SJCRH30 (cell line): ENCODE measurements at places on chromosomes 12 and 14. TPM values are rescaled to one million over a fixed set of nuclear protein-coding genes. Genes with fewer than 3 reads are reported as not detected.

ANO2 gene
- total RNA-seq = 2.2 and 2.3 TPM in 2 replicates

GRCh38 chr14:58078068-58078467 is 73.9 kb downstream of the ARMH4 start:
- peak; percentile 48 for DNase-seq
- peaks cover 16% of the 10 kb centered on the region for H3K4me1 ChIP-seq
- H3K4me3 ChIP-seq = no peak overlapping the region
- no peaks in the 10 kb centered on the region for H3K27me3 ChIP-seq
- peak overlapping the region; percentile 54 for H3K27ac ChIP-seq
- H3K36me3 ChIP-seq = no peaks in the 10 kb centered on the region

NPFF gene
- 0.43 TPM in 1 of 2 replicates, not detected in the other for total RNA-seq

ASB2 gene
- total RNA-seq = 2.3 and 2.4 TPM in 2 replicates

DNA sequence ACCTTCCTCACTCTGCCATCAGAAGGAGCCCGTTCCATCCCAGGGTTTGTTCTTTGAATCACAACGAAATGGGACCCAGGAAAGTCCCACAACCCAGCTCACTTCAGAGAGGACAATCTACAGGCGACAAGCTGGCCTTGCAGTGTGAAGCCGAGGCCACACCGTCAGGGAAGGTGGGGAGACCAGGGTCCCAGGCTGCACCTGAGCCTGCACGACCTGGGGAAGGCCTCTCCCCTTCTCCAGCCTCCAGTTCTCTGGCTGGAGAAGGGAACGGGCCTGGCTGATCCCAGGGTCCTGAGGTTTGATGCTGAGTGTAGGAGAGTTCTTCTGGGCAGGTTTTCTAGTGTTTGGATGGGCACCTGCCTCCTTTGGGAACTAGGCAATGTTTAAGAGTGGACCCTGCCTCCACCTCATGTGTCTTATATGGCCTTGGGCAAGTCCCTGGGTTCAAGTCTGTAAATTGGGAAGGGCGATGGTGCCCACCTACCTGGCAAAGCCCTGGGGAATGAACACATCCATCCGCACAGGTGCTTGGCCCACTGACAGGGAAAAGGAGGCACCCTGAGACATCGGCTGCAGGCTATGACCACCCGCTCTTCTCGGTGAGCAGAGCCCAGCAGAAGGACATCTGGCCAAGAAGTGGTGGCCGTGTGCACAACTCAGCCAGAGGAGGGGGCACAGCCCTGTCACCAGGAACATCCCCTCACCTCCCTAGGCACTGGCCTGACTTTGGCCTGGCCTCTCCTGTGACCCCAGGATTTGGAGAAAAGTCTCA is 77.9 kb upstream of the BCL11B start:
- peak overlapping the region; percentile 17 for H3K27ac ChIP-seq
- H3K4me1 ChIP-seq = peaks cover 37% of the 10 kb centered on the region
- no peak for DNase-seq
- H3K36me3 ChIP-seq = no peaks in the 10 kb centered on the region
- no peaks in the 10 kb centered on the region; the same call in 1 of the 2 replicates for H3K27me3 ChIP-seq
- H3K4me3 ChIP-seq = no peak overlapping the region

ULK1 gene
- 7.2 and 7.6 TPM in 2 replicates for total RNA-seq

GPR84 gene
- total RNA-seq = not detected in 2 replicates

DNA sequence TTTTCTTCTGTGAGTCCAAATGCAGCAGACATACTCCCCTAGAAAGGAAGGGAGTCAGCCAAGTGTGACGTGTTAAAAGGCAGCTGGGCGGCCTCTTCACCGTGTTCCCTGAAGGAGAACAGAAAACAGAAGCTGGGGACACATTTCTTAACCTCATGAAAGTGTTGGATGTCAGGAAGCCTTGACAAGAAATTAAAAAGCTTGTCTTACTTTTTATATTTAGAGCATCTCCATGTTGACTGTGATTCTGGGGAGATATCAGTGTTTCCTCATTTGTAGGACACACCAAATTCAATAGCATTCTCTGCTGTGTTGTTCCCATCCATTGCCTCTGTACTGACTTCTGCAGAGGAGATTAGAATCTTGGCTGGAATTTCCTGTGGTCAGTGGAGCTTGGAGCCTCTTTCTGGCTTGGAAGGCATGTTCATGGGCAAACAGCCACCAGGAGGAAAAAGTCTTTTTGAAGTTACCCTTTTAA is 93.7 kb downstream of the RMST start:
- H3K4me3 ChIP-seq = peak overlapping the region; percentile 44
- H3K27ac ChIP-seq = peak overlapping the region; percentile 77
- no peaks in the 10 kb centered on the region for H3K27me3 ChIP-seq

DNA sequence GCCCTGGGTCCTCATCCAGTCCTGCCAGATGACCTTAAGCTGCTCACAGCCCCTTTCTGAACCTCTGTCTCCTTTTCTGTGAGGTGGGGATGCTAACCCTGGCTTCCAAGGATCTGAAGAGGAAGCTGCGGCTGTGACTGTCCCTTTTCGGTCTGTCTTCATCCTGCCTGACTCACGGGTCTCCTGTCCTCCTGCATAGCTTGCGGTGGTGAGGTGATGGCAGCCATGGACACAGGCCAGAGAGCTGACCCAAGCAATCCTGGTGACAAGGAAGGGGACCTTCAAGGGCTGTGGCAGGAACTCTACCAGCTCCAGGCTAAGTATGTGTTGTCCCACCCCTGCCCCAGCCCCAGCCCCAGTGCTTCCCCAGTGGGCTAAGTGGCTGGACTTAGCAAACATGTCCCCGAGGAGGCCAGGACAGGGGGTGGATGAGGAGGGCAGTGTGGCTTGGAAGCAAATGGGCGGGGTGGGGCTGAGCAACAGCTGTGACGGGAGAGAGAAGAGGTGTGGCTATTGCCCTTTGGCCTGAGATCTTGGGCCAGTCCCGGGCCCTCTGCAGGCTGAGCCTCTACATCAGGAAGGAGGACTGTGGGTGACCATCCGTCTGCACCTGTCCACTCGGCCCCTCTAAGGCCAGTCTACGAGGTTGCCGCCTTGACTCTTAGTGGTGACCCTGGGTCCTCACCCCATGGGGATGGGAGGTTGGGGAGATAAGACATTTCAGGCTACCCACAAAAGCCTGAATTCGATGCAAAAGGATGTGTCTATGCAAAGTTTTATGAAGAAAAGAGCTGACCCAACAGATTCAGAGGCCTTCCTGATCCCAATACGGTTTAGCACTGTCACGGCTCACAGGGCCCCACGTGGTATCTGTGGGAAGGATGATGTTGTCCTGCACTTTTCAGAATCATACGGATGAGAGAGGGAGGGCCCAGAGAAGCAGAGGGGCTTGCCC is 1.1 kb downstream of the CCDC197 start:
- no peaks in the 10 kb centered on the region for H3K27me3 ChIP-seq
- H3K27ac ChIP-seq = no peak overlapping the region
- H3K36me3 ChIP-seq = no peaks in the 10 kb centered on the region
- peak; percentile 38 for DNase-seq
- peaks cover 12% of the 10 kb centered on the region for H3K4me1 ChIP-seq

GPX2 gene
- not detected in 2 replicates for total RNA-seq

GLT8D2 gene
- total RNA-seq = 16.7 and 17.9 TPM in 2 replicates

PPM1H gene
- 4.1 and 4.3 TPM in 2 replicates for total RNA-seq

CRACR2A gene
- total RNA-seq = 14.3 and 16.1 TPM in 2 replicates

DNA sequence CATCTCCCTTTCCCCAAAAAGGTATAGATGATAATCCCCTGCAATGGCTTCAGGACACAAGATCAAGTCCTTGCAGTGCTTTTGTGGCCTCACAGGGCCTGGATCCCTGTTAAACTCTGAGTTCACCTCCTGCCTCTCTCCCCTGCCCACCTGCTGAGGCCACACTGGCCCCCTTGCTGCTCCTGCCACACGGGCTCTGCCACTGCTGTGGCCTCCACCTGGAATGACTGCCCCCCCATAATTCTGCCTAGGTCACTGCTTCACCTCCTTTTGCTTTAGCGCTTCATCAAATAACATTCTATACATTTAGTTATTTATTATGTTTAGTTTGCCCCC is 653 bp upstream of the IFI27 start:
- H3K27me3 ChIP-seq = no peaks in the 10 kb centered on the region; the same call in 1 of the 2 replicates
- no peaks in the 10 kb centered on the region for H3K36me3 ChIP-seq
- no peak overlapping the region for H3K4me3 ChIP-seq
- no peak overlapping the region for H3K27ac ChIP-seq
- no peak for DNase-seq

DNA sequence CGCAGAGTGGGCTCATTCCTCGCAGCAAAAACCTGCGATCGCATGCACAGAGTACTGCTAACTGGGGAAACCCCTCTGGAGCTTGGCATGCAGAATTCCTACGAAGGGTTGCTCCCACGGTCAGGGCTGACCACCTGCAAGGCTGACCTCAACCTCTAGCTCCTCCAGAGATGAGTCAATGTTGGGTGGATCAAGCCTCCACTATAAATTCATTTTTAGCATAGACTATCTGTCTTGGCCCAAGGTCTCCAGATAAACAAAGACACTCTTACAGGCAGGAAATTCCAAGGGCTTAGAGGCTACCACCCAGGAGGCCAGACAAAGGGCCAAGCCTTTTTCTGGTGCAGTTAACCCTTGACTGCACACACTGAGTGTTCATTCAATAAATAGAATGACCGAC is 296.5 kb downstream of the TMEM132D start:
- H3K4me1 ChIP-seq = peaks cover 33% of the 10 kb centered on the region
- peak; percentile 71 for DNase-seq
- H3K27ac ChIP-seq = peak overlapping the region; percentile 55; the same call in 1 of the 2 replicates
- H3K36me3 ChIP-seq = no peaks in the 10 kb centered on the region
- no peaks in the 10 kb centered on the region for H3K27me3 ChIP-seq

DNA sequence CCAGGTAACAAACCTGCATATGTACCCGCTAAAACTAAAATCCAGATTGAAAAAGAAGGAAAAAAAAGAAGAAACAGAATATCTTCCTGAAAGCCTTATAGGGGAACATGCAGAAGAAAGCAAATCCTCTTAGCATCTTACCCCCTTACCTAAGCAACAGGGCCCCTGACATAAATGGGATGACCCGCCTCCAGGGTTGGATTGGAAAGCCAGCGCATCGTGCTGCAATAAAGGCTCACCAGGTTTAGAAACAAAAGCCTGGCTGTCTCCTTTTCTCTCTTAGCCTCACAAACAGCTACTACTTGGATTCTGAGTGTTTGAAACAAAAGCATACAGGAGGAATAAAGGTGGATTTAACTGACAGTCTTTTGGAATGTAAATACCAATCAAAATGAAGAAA is 13.8 kb upstream of the ADCK1 start:
- H3K36me3 ChIP-seq = no peaks in the 10 kb centered on the region
- H3K27me3 ChIP-seq = no peaks in the 10 kb centered on the region
- no peaks in the 10 kb centered on the region for H3K4me1 ChIP-seq
- no peak overlapping the region for H3K4me3 ChIP-seq
- H3K27ac ChIP-seq = no peak overlapping the region
- no peak for DNase-seq

DNA sequence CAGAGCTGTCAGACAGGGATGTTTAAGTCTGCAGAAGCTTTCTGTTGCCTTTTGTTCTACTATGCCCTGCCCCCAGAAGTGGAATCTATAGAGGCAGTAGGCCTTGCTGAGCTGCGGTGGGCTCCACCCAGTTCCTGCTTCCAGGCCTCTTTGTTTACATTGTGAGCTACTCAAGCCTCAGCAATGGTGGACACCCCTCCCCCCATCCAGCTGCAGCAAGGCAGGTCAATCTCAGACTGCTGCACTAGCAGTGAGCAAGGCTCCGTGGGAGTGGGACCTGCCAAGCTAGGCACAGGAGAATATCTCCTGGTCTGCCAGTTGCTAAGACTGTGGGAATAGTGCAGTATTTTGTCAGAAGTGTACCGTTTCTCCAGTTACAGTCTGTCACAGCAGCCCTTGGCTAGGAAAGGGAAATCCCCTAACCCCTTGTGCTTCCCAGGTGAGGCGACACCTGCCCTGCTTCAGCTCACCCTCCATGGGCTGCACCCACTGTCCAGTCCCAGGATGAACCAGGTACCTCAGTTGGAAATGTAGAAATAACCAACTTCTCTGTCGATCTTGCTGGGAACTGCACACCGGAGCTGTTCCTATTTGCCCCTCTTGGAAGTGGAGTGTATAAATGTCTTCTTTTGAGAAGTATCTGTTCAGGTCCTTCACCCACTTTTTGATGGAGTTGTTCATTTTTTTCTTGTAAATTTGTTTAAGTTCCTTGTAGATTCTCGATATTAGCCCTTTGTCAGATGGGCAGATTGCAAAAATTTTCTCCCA is 213.5 kb upstream of the SLC38A2 start:
- H3K36me3 ChIP-seq = no peaks in the 10 kb centered on the region
- H3K4me3 ChIP-seq = no peak overlapping the region
- DNase-seq = peak; percentile 79
- peaks cover 7% of the 10 kb centered on the region for H3K4me1 ChIP-seq

- no peak overlapping the region for H3K27ac ChIP-seq
- H3K27me3 ChIP-seq = no peaks in the 10 kb centered on the region
- peak; percentile 84 for DNase-seq
- H3K36me3 ChIP-seq = no peaks in the 10 kb centered on the region
Observed at GRCh38 chr14:105045710-105046326, 19.4 kb downstream of the GPR132 start.

MRPL51 gene
- total RNA-seq = 200 and 208 TPM in 2 replicates

DNA sequence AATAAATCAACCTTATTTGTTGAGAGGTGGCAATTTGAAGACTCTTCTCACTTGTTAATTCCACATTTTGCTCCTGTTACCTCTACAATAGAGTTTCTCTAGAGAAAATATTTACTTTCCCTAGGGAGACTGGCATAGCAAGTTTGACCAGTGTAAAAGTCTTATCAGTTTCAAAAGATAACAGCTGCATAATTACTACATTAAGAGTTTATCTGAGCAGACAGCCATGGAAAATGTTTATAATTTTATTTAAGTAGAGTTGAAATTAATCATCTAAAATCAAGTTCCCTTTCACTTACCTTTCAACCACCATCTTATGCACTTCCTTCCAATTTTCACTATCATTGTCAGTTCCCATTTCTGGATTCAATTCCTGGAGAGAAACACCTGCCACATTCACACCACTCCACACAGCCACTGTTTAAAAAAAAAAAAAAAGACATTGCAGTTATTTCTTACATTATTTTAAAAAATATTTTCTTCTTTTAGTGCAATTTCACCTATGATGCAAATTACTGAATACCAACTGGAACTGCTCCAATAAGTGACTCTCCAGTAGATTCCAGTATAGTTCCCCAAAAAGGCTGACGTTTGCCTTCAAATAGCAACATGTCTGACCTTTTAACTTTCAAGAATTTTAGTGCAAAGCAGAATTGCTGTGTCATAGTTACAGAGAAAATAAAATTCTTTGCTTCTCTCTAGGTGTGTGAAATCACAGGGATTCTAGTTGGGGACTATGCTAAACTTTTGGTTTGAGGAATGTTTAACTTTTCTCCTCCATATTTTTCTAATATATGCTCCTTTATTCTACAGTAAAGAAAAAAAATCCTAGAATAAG is 19.4 kb downstream of the LDHB start:
- H3K36me3 ChIP-seq = peaks cover 99% of the 10 kb centered on the region
- H3K4me3 ChIP-seq = no peak overlapping the region
- DNase-seq = no peak
- H3K27ac ChIP-seq = no peak overlapping the region
- no peaks in the 10 kb centered on the region for H3K4me1 ChIP-seq
- H3K27me3 ChIP-seq = no peaks in the 10 kb centered on the region

GRCh38 chr14:91303091-91303923 is 58.8 kb upstream of the GPR68 start:
- no peaks in the 10 kb centered on the region; the same call in 1 of the 2 replicates for H3K4me1 ChIP-seq
- DNase-seq = peak; percentile 52
- H3K27ac ChIP-seq = no peak overlapping the region
- H3K4me3 ChIP-seq = no peak overlapping the region
- no peaks in the 10 kb centered on the region for H3K36me3 ChIP-seq

GUCY2C gene
- total RNA-seq = not detected in 2 replicates
